ENCODE measurements at places on chromosomes 16 and 17.

DNA sequence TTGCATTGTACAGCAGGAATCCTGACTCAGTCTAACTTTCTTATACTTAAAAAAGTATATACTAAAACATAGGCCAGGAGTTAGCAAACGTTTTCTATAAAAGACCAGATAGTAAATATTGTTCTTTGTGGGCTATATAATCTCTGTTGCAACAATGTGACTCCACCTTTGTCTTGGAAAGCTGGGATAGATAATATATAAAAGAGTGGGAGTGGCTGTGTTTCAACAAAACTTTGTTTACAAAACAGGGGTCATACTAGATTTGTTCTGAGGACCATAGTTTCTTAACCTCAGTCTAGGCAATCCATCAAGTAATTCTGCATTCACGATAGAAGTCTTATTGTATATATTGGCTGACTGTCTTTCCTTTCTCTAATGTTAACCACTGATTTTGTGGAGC lies 9.0 kb upstream of the TBC1D3B start:
- no peak for DNase-seq

DNA sequence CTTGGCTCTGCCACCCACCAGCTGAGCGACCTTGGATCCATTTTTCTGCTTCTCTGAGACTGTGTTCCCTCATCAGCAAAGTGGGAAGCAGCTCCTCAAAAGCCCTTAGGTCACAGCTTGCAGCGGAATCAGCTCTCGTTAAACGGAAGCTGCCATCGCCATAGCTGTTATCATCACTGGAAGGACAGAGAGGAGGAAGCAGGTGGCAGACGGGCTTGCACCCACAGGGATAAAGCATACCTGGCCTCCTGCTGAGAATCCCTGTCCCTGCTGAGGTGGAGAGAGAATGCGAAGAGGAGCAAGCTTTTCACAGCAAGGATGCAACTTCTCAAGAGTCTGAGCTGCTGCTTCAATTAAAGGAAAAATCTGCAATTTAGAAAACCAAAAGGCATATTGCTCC lies 106.6 kb downstream of the CLEC16A start:
- no peak for DNase-seq

GRCh38 chr17:60102632-60103096 lies 23.9 kb upstream of the HEATR6 start:
- DNase-seq = peak; percentile 69

- no peak for DNase-seq
Observed at GRCh38 chr16:12826559-12826958, 22.9 kb upstream of the CPPED1 start.

GRCh38 chr16:75931043-75931442 lies 204.8 kb upstream of the CPHXL start:
- DNase-seq = no peak

DNA sequence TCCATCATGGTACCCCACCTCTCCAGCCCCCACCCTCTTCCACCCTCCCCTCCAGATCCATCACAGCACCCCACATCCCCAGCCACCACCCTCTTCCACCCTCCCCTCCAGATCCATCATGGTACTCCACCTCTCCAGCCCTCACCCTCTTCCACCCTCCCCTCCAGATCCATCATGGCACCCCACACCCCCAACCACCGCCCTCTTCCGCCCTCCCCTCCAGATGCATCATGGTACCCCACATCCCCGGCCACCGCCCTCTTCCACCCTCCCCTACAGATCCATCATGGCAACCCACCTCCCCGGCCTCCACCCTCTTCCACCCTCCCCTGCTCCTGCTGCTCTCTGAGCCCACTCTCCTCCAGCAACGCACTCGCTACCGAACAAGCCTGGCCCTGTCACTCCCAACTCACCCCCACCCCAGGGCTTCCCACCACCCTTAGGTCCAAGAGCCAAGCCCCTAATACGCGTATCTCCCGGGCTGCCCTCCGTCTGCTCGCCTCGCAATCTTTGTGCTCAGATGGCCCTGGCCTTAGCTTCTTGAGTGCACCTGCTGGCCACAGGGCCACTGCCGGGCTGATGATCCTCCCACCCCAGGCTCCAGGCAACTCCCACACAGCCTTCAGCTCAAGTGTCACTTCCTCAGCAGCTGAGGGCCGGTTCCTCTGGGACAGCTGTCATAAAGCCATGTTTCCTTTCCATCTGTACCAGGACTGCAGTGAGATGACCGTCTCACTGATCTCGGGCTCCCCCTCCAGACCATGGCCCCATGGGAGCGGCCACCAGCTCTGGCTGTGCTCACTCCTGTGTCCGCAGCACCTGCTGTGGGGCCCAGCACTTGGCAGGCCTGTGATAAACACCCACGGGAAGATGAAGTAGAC lies 25.5 kb downstream of the KDM8 start:
- DNase-seq = no peak
